Renal pelvis (tissue), 12 donors: ENCODE measurements at places on chromosomes 5 and 9. TPM values are rescaled to one million over a fixed set of nuclear protein-coding genes. Genes with fewer than 3 reads are reported as not detected.

GRCh38 chr5:132771503-132771998 lies 5.5 kb downstream of the SEPTIN8 start:
- DNase-seq: no peak

- DNase-seq: peak; percentile 30
Observed at GRCh38 chr5:138752341-138752950, 779 bp upstream of the CTNNA1 start.

DNA sequence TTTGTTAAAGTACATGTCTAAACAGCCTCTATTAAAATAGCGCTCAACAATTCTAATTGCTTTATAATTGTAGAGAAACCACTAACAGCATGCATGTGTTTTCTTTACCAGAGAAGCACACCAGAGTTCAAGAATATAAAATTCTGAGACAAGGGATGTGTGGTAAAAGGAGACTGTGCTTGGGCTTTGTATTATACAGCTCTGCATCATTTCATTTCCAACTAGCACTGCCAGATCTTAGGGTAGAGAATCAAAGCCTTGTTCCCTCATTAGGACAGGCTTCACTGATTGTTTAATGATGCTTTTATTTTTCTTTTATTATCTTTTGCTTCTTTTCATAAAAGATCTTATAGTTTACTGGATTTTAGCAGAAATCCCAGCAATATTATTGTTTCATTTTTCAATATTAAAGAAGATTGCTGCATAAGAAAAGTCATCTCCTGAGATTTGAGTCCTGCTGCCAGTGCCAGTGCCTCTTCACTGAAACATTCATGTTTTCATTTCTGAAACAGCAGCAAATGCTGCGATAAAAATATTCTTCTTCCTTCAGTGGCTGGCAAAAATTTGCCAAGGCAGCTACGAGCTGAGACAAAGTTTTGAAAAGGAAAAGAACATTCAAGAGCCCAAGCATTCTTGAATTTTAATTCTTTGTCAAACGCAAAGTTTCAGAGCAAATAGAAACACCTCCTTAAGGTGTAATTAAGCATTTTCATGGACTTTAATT lies 491.0 kb upstream of the PIK3R1 start:
- DNase-seq: no peak

- no peak for DNase-seq
Observed at GRCh38 chr9:85283421-85283820, 458.3 kb downstream of the AGTPBP1 start.

- DNase-seq: no peak
Observed at GRCh38 chr9:561427-561826, 280.1 kb upstream of the DMRT1 start.

DNA sequence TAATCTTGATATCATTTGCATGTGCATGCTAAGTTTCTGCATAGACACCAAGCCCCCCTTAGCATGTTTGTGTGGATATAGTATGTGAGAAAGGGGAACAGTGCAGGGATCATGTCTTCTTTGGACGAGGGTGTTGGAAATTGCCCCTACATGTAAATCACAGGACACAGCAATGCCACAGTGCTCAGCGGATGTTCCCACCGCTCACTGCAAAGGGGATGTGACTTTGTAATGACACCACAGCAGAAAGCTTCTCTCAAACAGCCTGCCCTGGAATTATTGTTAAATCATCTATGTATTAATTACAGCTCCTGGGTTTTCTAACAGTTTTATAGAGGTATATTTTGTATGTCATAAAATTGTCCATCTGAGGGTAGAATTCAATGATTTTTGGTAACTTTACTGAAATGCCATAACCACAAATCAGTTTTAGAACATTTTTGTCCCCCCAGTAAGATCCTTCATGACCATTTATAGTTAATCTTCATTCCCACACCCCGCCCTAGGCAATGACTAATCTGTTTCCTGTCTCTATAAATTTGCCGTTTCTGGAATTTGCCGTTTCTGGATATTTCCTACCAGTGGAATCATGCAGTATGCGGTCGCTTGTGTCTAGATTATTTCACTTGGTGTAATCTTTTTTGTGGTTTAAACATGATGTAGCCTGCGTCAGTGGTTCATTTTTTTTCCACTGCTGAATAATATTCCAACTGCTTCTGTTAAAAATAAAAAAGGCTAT lies 648.5 kb upstream of the WWC1 start:
- DNase-seq: no peak

DNA sequence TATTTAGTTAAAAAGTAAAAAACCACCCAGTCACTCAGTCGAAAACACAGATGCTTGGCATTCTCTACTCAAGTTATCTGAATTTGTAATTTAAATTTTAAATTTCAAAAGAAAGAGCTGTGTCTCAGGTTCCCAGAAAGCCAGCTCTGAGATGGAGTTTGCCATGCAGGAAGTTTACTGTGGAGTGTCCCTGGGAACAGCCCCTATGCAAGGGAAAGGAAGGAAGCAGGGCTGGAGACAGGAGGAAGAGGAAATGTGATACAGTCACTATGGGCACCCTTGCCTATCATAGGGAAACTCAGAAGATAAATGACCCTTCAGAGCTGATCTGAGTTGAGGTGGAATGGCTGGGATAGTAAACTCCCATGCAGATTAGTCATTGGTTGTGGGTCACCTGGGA lies 408.8 kb upstream of the ACTBL2 start:
- DNase-seq: no peak

GRCh38 chr5:35136386-35136785 lies 88.6 kb upstream of the AGXT2 start:
- DNase-seq: no peak

DNA sequence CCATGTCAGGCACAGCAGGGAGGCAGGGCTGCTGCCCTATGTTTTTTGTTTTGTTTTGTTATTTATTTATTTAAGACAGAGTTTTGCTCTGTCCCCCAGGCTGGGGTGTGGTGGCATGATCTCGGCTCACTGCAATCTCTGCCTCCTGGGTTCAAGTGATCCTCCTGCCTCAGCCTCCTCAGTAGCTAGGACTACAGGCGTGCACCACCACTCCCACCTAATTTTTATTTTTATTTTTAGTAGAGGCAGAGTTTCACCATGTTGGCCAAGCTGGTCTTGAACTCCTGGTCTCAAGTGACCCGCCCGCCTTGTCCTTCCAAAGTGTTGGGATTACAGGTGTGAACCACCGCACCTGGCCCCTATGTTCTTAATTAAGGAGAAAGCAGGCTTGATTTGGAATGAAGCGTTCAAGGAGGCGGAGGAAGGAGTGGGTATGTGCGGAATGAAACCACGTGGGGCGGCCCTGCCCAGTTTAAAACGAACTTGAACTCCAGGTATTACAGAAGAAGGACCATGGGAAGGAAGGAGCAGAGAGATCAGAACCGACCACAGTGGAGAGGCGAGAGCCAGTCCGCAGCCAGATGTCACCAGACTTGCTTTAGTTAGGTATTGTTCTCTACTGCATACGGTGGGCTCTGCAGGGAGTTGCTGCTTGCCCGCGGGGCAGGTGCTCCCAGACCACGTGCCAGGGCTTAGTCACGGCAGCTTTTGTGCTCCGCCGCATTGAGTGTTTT lies 34.9 kb upstream of the EPB41L4B start:
- no peak for DNase-seq

DNA sequence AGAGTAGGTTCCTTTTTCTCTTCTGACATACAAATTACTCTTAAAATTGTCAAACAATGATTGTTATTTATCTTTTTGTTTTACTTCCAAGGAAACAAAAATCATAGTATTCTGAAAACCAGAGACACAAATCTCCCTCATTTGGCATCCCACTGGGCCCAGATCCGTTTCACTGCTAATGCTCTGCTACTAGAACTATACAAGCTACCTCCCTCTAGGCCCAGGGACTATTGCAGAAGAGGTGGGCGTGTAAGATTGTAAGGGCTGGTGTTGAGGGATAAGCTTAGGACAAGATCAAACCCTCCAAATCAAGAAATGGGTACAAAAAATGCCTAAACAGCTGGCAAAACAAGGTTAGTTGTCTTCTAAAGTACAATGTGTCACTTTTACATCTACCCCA lies 928.9 kb upstream of the CDH10 start:
- no peak for DNase-seq

DNA sequence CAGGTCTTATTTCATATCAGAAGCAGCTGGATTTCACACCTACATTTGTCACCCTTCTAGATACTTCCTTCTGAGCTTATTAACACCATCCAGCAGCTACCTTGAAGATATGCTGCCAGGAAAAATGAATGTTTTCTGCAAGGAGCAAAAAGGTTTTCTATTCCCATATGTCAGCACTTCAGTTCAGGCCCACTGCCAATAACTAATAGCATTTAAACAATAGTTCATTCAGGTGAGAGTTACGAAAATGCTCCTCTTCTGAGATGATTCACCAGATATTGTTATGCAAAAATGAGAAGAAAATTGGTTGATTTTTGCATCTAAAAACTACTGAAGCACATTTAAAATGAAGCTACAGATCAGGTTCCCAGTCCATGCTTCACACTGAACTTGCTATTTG lies 56.4 kb upstream of the ISL1 start:
- no peak for DNase-seq

DNA sequence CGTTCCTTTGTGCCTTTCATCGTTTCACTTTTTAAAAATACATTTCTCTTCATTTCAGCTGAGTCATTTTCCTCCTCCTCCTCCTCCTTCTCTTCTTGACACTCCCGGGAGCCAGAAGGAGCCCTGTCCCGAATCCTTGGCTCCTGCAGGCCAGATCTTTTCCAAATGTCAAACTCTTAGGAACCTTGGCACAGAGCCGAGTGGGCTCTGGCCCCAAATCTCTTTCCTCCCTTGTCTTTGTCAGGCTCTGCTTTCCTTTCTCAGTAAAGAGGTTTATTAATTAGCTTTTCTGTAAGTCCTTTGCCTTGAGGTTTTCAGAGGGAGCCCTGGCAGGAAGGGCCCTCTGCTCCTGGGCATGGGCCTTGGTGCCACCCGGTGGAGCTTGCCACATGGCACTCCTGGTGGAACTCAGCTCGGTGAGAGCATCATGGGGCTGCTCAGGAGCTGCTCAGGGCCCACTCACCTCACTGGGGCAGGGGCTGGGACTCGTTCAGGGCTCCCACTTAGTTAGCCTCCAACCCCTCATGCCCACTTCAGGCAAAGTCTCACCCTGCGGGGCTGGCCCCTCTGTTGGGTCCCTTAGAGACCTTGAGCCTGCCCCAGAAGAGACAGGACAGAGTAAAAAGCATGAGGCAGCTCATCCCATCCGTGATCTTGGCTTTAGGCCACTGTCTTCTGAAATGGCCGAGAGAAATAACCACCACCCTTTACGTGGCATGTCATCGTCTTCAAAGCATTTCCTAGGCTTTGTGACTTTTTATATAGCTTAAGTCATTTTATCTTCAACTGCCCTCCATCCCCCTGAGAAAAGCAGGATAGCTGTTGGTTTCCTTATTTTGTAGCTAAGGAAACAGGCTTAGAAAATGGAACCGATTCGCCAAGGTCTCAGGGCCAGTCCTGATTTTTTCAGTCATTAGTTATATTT lies 17.1 kb downstream of the STC2 start:
- no peak for DNase-seq

The CDH18 gene
- polyA plus RNA-seq: 1.1 TPM

The SPATA31A3 gene
- polyA plus RNA-seq: not detected
